ENCODE measurements at places on chromosomes 4 and X.

DNA sequence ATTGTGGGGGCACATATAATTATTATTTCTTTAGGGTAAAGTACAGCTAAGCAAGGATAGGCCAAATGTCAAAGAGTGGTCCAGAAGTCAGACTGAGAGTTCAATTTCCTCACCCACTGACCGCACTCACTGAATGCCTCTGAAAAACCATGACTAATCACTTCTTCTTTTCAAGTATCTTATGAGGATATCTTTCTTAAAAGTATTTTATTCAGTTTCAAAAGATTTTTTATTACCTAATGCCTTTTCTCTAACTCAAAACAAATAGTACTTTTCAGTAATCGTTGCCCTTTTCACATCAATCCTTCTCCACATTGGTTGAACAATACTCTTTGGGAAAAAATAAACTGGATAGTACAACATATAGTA, 61.7 kb upstream of the CAMK2D start:
- no peak for DNase-seq
- no peaks in the 10 kb centered on the region for H3K36me3 ChIP-seq
- peaks cover 8% of the 10 kb centered on the region for H3K4me1 ChIP-seq
- H3K4me3 ChIP-seq: no peak overlapping the region
- no peak overlapping the region for H3K27ac ChIP-seq

GRCh38 chr4:159697322-159698283, 594.7 kb downstream of the RAPGEF2 start:
- no peak overlapping the region for H3K27ac ChIP-seq
- H3K36me3 ChIP-seq: no peaks in the 10 kb centered on the region
- no peaks in the 10 kb centered on the region for H3K27me3 ChIP-seq
- DNase-seq: no peak
- H3K4me3 ChIP-seq: no peak overlapping the region

- H3K27me3 ChIP-seq: no peaks in the 10 kb centered on the region
- H3K4me1 ChIP-seq: no peaks in the 10 kb centered on the region
- H3K36me3 ChIP-seq: no peaks in the 10 kb centered on the region
- no peak overlapping the region for H3K4me3 ChIP-seq
- H3K27ac ChIP-seq: no peak overlapping the region
Measured at GRCh38 chr4:10611673-10612072, 72.9 kb downstream of the CLNK start.

DNA sequence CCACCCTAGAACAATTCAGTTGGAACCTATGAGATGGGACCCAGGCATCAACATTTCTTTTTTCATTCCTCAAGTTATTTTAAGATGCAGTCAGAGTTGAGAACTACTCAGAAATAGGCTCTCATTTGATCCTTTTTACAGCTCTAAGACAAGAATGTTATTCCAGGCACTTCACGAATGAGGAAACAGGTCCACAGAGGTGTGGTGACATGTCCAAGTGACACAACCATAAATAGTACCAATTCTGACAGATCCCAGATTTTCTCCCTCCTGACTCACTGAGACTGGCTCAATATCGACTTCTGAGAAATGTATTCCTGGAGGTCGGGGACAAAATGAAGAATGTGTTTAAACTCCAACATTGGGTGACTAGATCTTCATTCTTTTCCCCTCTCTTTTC, 11.1 kb downstream of the TCEANC start:
- H3K36me3 ChIP-seq: peaks cover 27% of the 10 kb centered on the region
- no peak for DNase-seq
- peaks cover under 1% of the 10 kb centered on the region for H3K4me1 ChIP-seq
- H3K4me3 ChIP-seq: no peak overlapping the region
- H3K27ac ChIP-seq: no peak overlapping the region

GRCh38 chr4:52212702-52213101, 161.6 kb downstream of the SPATA18 start:
- no peak overlapping the region for H3K27ac ChIP-seq
- no peaks in the 10 kb centered on the region for H3K4me1 ChIP-seq
- H3K27me3 ChIP-seq: no peaks in the 10 kb centered on the region
- DNase-seq: no peak

- no peak overlapping the region for H3K4me3 ChIP-seq
- no peak overlapping the region for H3K27ac ChIP-seq
- H3K36me3 ChIP-seq: no peaks in the 10 kb centered on the region
- H3K4me1 ChIP-seq: no peaks in the 10 kb centered on the region
Measured at GRCh38 chrX:108573136-108573535, 133.5 kb downstream of the COL4A5 start.

DNA sequence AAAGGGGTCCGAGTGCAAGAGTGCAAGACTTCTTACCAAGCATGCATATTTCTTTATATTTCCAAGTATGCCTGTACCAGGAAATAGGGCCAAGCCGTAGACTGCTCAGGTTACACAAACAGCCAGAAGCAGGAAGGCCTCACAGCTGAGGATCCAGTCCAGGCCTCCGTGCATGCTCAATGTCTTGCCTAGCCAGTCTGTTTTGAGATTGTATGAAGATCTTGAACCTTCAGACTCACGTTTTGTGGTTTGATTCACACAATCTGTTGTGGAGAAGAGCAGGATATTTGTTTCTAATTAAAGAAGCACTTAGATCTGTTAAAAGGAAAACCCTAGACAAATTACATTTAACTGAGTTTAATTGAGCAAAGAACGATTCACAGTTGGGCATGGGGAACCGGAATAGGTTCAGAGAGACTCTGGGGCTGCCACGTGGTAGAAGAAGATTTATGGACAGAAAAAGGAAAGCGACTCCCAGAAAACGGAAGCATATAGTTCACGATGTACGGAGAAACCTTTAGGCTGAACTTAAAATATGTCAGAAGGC, 1.2 kb downstream of the MGST2 start:
- H3K27ac ChIP-seq: no peak overlapping the region
- peaks cover 15% of the 10 kb centered on the region for H3K4me1 ChIP-seq
- H3K4me3 ChIP-seq: no peak overlapping the region
- H3K36me3 ChIP-seq: no peaks in the 10 kb centered on the region

DNA sequence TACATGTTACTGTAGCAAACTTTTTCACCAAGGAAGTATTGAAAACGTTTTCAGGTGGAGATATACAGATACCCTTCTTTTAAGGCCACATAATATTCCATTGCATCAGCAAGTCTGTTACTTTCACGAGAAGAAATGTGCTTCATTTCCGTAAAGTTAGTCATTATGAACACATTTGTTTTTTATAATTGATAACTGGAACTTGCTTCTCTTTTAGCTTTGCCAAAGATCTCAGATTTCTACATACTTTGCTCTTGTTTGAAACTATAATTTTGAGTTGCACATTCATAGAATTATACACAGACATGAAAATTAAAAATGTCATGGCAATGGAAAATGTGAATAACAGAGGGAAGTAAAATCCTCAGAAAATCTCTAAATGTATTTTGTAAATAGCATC, 128.7 kb upstream of the GIMD1 start:
- H3K27ac ChIP-seq: no peak overlapping the region
- H3K27me3 ChIP-seq: no peaks in the 10 kb centered on the region
- DNase-seq: no peak

- peak overlapping the region; percentile 48 for H3K4me3 ChIP-seq
- no peaks in the 10 kb centered on the region for H3K27me3 ChIP-seq
- H3K27ac ChIP-seq: no peak overlapping the region
- H3K36me3 ChIP-seq: no peaks in the 10 kb centered on the region
- DNase-seq: no peak
- H3K4me1 ChIP-seq: no peaks in the 10 kb centered on the region
Measured at GRCh38 chr4:102430461-102430910, 70.7 kb upstream of the NFKB1 start.

- H3K27me3 ChIP-seq: no peaks in the 10 kb centered on the region
- no peak for DNase-seq
- no peak overlapping the region for H3K4me3 ChIP-seq
- no peaks in the 10 kb centered on the region for H3K36me3 ChIP-seq
- peaks cover 26% of the 10 kb centered on the region for H3K4me1 ChIP-seq
Measured at GRCh38 chr4:148059617-148060180, 327.8 kb downstream of the ARHGAP10 start.

DNA sequence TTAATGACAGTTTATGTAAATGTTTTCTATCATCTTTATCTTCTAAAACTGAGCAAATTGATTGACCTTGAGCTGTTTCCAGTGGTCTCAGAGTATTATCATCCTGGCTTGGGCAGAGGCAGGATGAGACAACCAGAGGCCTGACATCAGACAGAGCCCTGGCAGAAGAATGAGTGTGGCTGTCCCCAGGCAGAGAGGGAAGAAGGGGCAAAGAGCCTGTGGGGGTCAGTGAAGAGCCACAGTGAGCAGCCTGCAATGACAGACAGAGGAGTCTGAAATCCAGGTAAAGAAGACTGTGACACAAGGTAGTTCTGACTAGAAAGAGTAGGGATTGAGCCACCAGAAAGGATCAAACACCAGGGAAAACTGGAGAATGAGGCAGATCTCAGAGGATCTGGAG, 182.4 kb upstream of the ARSJ start:
- no peak for DNase-seq
- no peak overlapping the region for H3K27ac ChIP-seq
- H3K4me3 ChIP-seq: no peak overlapping the region
- no peaks in the 10 kb centered on the region for H3K4me1 ChIP-seq

- no peak for DNase-seq
- no peak overlapping the region for H3K4me3 ChIP-seq
- no peak overlapping the region for H3K27ac ChIP-seq
- no peaks in the 10 kb centered on the region for H3K27me3 ChIP-seq
Measured at GRCh38 chr4:2686379-2687265, 69.5 kb downstream of the TNIP2 start.

DNA sequence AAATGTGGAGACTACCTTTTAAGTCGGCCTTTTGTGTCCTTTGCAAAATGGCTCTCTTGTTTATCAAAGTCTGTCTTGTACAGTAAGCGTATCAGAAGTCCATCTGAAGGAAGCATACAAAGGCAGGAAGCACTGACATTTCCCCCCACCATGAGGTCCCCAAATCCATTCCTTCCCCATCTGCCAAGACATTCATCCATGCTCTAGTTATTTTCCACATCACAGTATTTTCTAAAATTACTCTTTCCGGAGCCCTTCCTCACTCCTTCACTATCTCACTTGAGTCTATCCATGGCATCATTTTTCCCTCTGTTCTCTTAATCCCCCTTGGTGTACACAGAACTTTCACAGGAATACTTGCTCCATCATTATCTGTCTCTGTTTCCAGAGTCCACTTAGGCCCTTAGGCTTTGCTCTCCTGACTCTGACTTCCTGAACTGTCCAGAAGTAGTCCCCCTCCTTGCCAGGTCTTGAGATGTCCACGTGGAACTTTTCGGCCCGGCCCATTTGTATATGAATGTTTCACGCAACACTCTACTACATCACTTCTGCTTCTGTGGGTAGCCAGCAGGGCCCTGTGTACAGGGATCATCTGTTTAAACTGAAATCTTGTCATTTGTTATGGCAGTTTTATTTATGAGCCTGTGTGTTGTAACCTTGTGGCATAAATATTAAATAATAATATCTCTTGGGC, 2.1 kb downstream of the SEL1L3 start:
- H3K4me3 ChIP-seq: peak overlapping the region; percentile 55
- peak; percentile 70 for DNase-seq
- H3K27me3 ChIP-seq: no peaks in the 10 kb centered on the region

DNA sequence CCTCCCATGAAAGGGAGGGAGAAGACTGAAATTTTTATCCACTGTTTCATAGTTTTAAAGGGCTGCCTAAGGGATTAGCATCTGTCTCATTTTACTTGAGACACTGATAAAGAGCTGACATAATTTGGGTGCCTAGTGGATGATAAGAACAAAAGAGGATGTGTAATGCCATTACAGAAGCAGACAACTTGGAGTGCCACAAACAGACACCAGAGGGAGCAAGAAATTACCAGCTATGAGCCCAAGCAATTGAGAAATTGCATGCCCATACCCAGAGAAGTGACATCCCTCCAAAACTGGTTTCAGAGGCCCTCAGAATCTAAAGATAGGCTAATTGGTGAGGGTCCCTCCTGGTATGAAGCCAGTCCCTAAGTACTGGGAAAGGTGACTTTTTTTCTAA, 38.5 kb upstream of the POU3F4 start:
- no peaks in the 10 kb centered on the region for H3K36me3 ChIP-seq
- no peaks in the 10 kb centered on the region for H3K4me1 ChIP-seq
- H3K27ac ChIP-seq: no peak overlapping the region
- no peaks in the 10 kb centered on the region for H3K27me3 ChIP-seq
- no peak overlapping the region for H3K4me3 ChIP-seq

DNA sequence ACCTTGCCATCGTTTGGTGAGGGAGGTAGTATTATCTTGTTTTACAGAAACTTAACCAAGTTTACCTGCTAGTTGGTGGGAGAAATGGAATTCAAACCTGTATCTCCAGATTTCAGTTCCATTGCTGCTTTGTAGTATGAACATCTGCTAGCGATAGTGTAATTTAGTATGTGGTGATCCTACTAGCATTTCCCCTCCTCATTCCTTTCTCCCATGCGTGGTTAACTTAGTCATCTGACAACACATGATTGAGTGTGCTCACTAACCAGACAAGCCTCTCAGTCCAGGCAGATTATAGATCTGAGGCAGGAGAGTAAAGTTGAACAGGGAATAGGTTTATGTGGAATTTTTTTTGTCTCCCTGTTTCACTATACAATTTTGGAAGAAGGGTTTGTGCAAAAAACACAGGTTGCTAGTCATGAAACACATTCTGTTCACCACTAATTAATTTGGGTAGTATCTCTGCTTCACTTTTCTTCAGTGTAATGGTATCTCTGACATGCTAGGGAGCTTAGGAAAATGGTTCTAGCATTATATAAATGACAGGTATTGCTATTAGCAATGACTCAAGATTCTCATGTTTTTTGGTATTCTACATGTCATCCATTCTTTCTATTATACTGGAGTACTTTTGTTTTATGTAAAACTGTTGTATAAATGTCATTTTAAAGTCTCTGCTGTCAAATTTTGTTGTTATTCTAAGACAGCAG, 21.7 kb downstream of the RBPJ start:
- H3K4me1 ChIP-seq: no peaks in the 10 kb centered on the region
- H3K4me3 ChIP-seq: no peak overlapping the region
- H3K36me3 ChIP-seq: no peaks in the 10 kb centered on the region
- H3K27me3 ChIP-seq: no peaks in the 10 kb centered on the region
- H3K27ac ChIP-seq: no peak overlapping the region
- no peak for DNase-seq

DNA sequence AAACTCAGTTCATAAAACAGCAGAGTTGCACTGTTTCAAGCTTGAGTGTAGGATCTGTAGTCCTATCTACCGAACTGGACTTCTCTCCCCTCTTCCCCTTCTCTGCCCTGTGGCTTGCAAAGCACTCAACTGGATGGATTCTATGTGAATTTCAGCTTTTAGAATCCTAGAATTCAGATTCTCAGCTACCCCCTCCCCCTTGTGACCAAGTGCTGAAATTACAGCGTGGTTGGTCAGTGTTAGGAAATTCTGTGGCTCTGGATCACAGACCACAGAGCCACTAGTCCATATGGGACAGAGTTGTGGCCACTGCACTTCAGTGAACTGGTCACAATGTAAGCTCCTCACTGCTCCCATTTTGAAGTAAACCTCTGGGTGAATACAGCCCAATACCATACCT, 64.6 kb upstream of the TRPC5 start:
- no peak overlapping the region for H3K27ac ChIP-seq
- H3K36me3 ChIP-seq: no peaks in the 10 kb centered on the region
- no peak for DNase-seq
- no peaks in the 10 kb centered on the region for H3K27me3 ChIP-seq
- H3K4me3 ChIP-seq: no peak overlapping the region
- H3K4me1 ChIP-seq: no peaks in the 10 kb centered on the region

- H3K4me1 ChIP-seq: no peaks in the 10 kb centered on the region
- no peak for DNase-seq
- H3K27ac ChIP-seq: no peak overlapping the region
- no peaks in the 10 kb centered on the region for H3K36me3 ChIP-seq
- no peak overlapping the region for H3K4me3 ChIP-seq
- H3K27me3 ChIP-seq: no peaks in the 10 kb centered on the region
Measured at GRCh38 chr4:60579335-60579734, 620.8 kb upstream of the ADGRL3 start.

- peaks cover 13% of the 10 kb centered on the region for H3K27me3 ChIP-seq
- DNase-seq: no peak
- H3K4me1 ChIP-seq: no peaks in the 10 kb centered on the region
- H3K36me3 ChIP-seq: no peaks in the 10 kb centered on the region
Measured at GRCh38 chr4:154478547-154478946, 13.1 kb downstream of the DCHS2 start.

All from B cell (primary cell).